ENCODE measurements at places on chromosomes 4 and X. TPM values are rescaled to one million over a fixed set of nuclear protein-coding genes. Genes with fewer than 3 reads are reported as not detected.

CENPI gene
- 15.0 TPM for total RNA-seq

TIGD4 gene
- total RNA-seq, result 0.11 TPM

CSN3 gene
- total RNA-seq, result not detected

- DNase-seq, result no peak
Measured at GRCh38 chrX:108735679-108736508, 469 bp downstream of the IRS4 start.

- no peak for DNase-seq
Measured at GRCh38 chr4:123651536-123652180, 255.1 kb downstream of the SPRY1 start.

- no peak for DNase-seq
Measured at GRCh38 chr4:173506597-173507211, 23.3 kb downstream of the HAND2 start.

GRCh38 chr4:659851-660250 lies 14.2 kb downstream of the ATP5ME start:
- DNase-seq, result no peak

- DNase-seq, result no peak
Measured at GRCh38 chr4:57314636-57315035, 204.5 kb upstream of the IGFBP7 start.

DNA sequence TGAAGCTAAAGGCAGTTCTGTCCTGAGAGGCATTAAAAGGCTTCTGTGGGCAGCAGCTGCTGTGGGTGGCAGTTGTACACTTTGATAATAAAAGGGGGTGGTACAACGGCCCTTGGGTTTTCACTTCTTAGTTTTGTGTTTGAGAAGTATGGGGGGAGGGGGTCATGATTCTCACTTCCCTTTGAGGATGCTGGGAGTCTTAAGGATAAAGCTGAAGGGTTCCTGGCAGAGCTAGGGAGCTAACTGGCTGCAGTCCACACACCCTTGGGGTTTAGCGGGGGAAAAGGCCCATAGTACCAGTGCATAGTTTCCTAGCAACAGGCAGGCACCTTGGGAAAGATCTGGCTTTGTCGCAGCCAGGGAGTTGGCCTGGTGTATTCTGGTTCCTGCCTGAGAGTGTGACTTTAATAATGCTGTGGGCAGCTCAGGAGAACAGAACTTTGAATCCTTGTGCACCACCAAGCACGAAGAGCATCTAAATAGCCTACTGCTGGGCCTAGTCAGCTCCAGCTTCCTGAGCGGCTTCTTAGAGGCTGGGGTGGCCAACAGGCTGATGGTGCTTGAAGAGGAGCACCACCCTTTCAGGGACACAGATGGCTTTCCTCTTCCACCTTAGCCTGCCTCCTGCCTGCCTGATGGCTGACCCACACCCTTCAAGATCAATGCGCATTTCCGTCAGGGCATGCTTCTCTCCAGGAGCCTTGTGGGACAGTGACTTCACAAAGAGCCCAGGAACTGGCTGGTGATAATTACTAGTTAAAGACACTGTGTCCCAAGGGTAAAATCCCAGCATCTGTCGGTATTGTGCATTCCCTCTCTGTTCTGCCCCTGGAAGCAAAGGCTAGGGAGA lies 12.5 kb downstream of the ZBTB33 start:
- DNase-seq, result no peak

DNA sequence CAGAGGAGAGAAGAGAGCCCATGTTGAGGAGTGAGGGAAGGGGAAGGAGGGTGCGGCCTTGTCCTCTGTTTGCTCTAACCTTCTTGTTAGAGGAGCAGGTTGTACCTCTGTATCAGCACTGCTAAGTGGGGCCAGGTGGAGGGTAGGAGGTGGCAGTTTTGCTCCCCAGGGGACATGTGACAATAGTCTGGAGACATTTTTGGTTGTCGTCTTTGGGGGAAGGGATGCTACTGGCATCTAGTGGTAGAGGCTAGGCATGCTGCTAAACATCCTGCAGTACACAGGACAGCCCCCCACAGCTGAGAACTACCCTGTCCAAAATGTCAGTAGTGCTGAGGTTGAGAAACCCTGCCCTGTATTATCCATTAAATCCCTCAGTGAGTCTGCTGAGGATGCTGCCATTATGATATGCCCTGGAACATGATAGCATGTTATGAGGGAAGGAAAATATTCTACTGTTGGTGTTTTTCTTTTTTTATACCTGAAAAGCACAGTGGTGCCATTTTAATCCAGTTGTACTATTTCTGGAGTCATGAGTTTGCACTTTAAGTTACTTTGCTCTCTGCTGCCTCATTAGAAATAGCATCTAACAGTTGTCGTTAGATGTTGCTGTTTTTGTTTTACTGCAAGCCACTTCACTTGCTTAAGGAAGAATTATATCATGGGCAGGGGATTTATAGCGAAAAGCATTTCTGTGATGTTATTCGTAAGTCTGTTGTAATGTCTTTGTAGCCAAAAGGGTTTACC lies 90.6 kb downstream of the LRP2BP start:
- no peak for DNase-seq

GRCh38 chr4:137389911-137390520 lies 142.3 kb downstream of the PCDH18 start:
- DNase-seq, result no peak

GRCh38 chr4:124152132-124152531 lies 560.4 kb downstream of the ANKRD50 start:
- DNase-seq, result no peak

- DNase-seq, result peak; percentile 7
Measured at GRCh38 chrX:125757794-125758564, 408.1 kb downstream of the DCAF12L2 start.

DNA sequence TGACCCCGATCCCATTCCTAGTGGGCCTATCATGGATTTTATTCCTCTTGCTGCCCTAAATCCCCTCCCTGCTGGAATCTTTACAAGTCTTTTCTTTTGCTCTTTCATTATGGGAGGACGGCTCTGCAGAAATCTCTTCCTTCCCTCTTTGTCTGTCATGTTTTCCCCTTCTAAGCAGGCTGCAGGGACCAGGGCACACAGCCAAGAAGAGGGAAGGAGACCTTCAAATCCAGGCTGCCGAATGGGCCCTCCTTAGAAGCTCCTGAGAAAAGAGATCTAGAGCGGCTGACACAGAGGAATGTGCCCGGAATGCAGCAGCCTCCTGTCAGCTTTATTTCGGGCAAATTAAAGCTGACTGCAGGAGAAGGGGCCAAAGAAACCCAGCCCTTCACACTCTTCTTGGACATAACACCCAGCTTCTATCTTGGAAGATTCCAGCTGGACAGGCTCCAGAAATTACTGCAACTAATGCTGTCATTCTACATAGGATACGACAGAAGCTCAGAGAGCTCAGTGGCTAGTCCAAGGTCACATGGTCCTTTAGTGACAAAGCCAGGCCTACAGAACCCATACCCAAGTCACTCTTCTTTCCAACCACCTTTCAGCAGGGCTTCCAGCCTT lies 187.8 kb upstream of the NHS start:
- DNase-seq, result no peak

- no peak for DNase-seq
Measured at GRCh38 chrX:103846386-103846785, 14.3 kb upstream of the RAB9B start.

DNA sequence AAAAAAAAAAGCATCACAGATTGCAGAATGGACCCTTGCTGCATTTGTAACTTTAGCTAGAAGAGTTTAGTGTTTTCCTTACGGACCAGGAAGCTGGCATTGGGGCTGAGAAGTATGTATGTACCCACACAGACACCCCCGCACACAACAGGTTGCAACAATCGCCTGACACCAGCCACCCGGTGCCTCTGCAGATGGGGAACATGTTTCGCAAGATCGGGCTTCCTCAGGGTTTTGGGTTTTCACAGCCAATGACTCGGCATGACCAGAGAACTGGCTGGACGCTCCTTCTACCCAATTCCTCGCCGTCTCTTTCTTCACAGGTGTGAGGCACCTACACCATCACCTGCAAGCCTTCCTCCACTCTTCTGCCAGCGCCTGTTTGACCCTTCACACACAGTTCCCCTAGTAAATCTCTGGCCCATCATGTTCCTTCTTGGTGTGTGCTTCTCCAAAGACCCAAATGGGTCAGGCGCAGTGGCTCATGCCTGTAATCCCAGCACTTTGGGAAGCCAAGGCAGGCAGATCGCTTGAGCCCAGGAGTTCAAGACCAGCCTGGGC lies 70.4 kb downstream of the DHRSX start:
- no peak for DNase-seq

DNA sequence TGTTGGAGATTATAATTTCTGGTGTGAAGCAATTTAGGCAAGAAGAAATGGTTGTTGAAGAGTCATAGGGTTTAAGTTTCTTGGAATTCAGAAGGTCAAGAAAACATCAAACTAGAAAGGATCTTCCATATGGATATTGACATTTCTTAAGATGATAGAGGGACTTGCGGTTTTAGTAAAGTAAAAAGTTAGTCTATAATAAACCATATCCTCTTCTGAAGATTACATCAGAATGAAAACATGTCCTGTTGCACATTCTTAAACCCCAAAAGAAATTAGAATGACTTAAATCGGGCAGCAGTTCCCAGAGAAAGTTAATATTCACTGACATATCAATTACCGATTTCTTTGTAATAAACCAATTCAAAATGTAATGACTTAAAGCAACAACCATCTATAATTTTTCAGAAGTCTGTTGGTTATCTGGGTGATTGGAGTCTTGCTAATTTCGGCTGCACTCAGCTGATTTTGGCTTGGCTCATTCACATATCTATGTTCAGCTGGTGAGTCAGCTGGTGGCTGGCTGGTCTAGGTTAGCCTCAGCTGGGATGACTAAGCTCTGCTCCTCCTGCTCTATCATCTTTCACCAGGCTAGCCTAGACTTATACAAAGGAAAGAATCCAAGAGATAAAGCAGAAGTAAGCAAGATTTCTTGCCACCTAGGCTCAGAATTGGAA lies 24.4 kb upstream of the DYNLT3 start:
- peak; percentile 31 for DNase-seq

- DNase-seq, result peak; percentile 56
Measured at GRCh38 chrX:97200454-97200853, 316.7 kb downstream of the RPA4 start.

- no peak for DNase-seq
Measured at GRCh38 chr4:66926687-66927086, 618.6 kb downstream of the CENPC start.

- DNase-seq, result no peak
Measured at GRCh38 chrX:147978931-147979330, 2.2 kb upstream of the FMR1NB start.
